NCI-H524 treated with DMSO at 0.1 percent for 48 hours (cell line): ENCODE measurements at places on chromosomes 7 and 10.
A peak's percentile ranks its signal among the peaks of the same experiment; 100 is the strongest.

GRCh38 chr7:156722043-156722826 is 81.7 kb downstream of the RNF32 start:
- no peak for DNase-seq

DNA sequence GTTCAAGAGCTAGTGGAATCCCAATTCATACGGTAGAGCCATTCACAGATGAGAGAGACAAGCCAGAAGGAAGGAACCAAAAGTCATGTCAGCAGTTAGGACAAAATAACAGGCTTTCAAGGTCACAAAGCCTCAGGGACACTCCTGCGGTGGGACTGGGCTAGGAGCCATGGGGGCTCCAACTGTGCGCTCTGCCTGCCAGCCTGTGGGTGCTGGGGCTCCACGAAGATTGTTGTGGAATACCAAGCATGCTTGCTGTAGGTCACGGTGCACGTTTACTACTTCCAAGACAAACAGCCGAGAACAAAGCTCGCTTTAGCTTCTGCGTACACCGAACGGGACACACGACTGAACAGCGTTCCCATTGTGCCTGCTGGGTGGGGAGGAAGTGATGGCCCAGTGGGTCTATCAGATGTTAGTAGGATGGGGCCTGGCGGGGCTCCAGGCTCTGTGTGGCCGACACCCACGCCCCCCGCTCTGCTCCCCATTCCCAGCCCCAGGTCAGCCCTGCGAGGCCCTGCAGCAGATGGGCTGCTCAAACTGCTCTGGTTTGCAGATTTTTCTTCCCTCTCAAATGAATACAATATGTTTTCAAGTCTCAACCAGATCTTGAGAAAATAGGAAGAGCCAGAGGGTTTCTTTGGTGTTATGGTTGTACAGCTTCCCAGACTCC is 158.9 kb downstream of the EGFR start:
- DNase-seq = no peak

DNA sequence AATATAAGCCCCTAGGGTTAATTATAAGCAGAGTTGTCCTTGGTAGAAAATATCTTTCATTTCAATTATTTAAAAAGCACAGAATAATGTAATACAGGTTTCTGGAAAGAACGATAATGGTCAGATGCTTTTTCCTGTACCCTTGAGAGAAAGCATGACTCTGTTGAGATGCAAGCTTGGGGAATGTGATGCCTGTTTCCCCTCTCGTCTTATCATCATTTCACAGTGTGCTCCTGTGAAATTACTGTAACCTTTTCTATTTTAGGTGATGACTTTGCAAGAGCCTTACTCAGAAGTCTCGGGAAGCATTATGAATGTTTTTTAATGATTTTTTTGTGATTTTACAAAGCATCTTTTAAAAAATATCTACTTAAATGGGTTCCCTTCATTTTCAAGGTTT is 243.0 kb downstream of the POLR1F start:
- no peak for DNase-seq

GRCh38 chr10:129952378-129953118 is 11.5 kb downstream of the EBF3 start:
- DNase-seq = no peak

- no peak for DNase-seq
Observed at GRCh38 chr10:43042503-43043341, 34.1 kb upstream of the RET start.

DNA sequence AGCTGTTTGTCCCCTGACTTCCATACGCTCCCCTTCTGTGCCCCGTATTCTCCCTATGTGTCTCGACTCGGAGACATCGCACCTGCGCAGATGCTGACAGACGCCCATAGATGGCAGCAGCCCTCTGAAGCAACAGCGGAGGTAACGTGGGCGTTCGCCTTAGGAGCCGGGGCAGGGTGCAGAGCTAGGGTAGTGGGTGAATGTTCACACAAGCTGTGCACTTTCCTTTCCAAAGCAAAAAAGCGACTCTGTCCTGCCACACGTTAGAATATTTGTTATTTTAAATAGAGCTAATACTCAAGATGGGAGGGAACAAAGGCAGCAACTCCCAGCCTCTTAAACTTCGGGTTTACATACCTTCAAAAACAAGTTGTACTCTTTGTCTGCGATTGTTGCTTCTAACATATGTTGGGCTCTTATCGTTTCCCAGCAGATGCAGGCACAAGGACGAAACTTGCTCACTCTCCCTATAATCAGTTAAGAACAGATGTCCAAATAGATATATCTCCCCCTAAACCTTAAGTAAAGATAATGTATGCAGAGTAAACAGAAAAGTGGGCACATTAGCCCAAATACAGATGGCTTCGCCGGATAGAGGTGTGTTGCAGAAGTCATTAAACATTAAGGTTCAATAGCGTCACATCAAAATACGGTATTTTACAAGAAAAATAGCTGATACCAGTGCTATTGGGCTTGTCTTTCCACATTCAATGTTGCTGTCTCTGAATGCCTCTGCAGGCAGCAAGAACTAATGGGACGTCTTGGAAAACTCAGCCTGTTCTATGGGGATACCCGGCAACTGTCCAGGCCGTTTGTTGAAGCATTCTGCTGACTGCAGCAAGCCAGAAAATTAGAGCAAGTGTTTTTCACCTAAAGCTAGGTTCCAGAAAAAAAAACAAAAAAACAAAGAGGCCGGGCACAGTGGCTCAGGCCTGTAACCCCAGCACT is 340.3 kb upstream of the PRKCQ start:
- peak; percentile 60 for DNase-seq
